ENCODE measurements at places on chromosomes 3 and 15.

- no peak for DNase-seq
Measured at GRCh38 chr15:95284492-95284891, 1046.0 kb upstream of the NR2F2 start.

DNA sequence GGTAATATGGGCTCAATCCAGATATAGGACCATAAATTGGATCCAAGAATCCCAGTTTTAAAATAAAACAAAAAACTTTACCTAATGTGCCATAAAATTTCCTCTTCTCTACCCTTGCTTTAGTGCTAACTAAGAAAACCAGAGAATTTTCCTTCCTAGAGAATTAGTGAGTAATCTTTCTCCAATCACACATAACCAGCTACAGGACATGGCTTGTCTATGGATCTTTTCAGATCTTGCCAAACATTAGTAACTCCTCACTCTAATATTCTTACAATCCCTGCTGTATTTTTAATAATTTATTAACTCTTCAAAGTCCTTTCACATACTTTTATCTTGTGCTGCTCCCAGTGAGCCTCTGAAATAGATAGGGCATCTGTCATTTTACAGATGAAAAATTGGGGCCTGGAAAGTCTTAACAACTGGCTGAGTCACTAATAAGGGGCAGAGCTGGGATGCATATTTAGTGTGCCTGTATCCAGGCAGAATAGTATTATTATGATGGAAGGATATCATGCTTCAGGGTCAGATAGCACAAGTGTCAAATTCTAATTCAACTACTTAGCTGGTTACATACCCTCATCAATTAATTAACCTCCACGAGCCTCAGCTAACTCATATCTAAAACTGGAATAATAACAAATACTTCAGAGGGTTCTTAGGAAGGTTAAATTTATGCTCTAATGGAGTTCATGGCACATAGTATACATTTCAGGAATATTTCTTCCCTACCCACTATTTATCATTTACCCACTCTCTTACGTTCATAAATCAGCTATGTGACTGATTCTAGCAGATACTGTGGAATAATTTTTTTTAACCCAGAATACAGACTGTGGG, 5.6 kb downstream of the ZBED2 start:
- DNase-seq, result no peak

DNA sequence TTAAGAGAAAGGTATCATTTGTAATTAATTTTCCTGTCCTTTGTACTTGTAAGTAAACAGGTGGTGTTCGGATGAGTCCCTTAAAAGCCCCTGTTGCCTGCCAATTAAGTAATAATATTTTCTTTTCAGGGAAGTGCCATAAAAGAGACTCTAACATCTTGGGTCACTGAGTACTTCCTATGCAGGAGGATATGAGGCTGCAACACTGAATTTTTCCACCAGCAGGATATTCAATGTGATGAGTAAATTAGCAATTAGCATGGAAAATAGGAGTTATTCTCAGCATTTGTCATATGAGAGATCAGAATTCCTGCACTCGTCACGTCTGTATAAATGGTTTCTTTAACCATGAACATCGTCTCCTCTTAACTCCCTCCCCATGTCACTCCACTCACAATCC, 45.4 kb downstream of the WWTR1 start:
- no peak for DNase-seq

- no peak for DNase-seq
Measured at GRCh38 chr3:99647081-99647480, 8.7 kb downstream of the COL8A1 start.

DNA sequence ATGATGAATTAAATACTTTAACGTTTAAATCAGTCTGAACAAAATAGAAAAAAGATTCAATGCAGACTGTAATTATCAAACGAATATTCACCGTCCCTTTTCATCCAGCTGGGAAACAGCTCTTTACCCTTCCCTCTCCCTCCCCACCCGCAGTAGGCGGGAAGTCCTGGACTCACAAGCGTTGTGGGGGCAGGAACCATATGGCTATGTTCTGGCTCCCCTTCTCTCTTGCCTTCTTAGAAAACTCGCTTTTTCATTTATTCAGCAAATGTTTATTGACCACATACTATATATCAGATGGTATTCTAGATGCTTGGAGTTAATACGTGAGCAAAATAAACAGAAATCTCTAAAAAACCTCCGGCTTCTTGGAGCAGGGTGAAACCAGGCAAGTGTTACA, 715 bp upstream of the SCAPER start:
- DNase-seq, result no peak

- DNase-seq, result no peak
Measured at GRCh38 chr15:40930430-40931299, 1.5 kb downstream of the DLL4 start.

GRCh38 chr3:168620854-168621253, 525.1 kb upstream of the GOLIM4 start:
- no peak for DNase-seq

DNA sequence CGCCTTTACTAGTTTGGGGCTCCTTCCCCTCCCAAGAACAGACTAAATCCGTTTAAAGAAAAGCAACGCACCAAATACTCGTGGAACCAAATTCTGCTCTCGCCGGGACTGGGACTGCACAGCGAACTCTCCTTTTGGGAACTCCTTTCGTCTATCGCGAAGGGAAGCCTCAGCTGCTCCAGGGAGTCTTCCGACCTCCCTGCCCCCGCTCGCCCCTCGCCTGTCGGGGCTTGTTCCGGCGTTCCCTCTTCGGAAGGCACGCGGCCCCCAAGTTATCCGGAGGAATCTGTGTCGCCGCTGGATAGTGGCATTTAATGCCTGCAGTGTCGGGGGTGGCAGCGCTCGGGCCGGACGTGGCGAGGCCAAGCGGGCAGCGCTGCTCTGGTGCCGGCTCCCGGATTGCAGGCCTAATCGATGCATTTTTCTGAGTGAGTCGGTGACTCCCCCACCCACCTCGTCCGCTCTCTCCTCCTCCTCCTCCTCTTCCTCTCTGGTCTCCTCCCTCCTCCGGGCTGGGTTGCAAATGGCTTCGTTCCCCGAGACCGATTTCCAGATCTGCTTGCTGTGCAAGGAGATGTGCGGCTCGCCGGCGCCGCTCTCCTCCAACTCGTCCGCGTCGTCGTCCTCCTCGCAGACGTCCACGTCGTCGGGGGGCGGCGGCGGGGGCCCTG, at the start of gene TRIM71:
Gene TRIM71 (plus strand): TSS at position 440 of the 671 bp plus-strand sequence. CDS start 84 bp downstream, at position 524.
- no peak for DNase-seq

GRCh38 chr3:6770397-6770690, 90.6 kb upstream of the GRM7 start:
- DNase-seq, result no peak

DNA sequence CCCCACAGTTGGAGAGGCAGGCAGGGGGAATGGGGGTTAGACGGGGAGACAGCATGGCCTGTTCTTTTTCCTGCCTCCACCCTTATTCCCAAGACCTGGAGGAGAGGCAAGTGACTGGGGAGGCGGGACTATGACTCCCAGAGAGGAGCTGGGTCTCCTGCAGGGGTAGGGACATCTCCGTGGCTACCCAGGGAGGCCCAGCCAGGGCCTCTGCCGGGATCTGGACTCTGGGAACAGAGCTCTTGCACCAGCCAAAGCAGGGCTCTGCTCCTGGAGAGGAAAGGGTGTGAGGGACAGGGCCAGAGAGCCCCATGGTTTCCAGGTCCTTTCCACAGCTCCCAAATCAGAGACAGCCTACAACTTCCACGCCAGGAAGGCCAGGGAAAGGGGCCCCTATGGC, 22.8 kb downstream of the CFAP100 start:
- no peak for DNase-seq

DNA sequence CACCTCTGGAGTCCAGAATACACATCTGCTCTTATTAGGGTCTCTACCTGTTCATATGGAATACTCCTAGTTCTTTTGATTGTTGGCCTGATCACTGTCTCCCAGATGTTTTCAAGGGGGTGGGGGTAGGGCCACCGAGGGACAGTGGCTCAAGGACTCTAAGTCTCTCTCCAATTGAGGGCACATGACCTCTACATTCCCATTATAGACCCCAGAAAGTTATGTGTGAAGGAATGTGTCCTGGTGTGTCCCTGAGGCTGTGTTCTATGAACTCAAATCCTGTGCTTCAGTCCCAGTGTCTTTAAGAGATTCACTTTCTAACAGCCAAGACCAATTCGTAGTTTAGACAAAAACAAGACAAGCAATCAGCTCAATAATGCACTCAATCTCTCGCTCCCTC, 357.4 kb downstream of the ERC2 start:
- DNase-seq, result no peak

DNA sequence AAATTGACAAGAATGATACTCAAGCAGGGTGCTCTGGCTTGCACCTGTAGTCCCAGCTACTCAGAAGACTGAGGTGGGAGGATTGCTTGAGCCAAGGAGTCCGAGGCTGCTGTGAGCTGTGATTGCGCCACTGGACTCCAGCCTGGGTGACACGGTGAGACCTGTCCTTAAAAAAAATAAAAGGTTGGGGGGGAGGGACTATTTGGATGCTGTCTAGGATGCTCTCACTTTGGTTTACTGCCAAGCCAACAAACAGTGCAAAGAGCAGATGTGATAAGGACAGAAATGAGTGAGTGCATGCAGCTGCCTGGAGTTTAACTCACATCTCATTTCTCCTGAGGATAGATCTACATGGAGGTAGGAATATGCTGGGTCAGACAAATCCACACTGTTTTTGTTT, 130.0 kb downstream of the FRMD4B start:
- no peak for DNase-seq

- no peak for DNase-seq
Measured at GRCh38 chr3:58469096-58469495, 22.8 kb upstream of the KCTD6 start.

DNA sequence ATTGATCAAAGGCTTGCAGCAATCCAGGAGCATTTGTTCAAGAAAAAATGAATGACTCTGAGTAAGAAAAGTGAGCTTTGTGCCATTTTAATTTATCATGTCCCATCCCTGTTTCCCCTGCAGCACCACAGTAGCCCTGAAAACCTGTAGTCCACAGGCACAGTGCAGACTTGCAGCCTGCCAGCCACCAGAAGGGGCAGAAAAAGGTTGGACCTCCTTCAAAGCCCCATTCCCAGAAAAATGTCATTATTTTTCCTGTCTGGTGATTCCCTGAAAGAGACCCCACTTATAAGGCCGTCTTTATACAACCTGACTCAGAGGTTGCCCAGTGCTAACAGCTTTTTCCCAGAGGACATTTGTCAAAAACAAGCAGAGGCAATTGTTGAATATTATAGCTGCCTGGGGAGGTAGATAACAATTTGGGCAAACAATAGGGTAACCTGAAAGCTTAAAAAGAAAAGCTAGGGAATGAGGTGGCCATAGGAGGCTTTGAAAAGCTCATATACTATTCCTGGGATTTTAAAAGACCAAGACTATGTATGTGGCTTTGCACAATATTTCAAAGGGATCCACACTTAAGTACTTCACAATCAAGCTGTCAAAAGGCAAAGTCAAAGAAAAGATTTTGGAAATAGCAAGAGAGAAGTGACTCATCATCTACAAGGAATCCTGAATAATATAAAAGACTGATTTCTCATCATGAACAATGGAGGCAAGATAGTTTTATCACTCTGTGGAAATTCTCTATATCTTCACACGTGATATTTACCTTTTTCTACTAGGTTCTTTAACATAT, 136.8 kb upstream of the PLXNA1 start:
- no peak for DNase-seq

- no peak for DNase-seq
Measured at GRCh38 chr3:89052386-89052785, 55.0 kb upstream of the EPHA3 start.

DNA sequence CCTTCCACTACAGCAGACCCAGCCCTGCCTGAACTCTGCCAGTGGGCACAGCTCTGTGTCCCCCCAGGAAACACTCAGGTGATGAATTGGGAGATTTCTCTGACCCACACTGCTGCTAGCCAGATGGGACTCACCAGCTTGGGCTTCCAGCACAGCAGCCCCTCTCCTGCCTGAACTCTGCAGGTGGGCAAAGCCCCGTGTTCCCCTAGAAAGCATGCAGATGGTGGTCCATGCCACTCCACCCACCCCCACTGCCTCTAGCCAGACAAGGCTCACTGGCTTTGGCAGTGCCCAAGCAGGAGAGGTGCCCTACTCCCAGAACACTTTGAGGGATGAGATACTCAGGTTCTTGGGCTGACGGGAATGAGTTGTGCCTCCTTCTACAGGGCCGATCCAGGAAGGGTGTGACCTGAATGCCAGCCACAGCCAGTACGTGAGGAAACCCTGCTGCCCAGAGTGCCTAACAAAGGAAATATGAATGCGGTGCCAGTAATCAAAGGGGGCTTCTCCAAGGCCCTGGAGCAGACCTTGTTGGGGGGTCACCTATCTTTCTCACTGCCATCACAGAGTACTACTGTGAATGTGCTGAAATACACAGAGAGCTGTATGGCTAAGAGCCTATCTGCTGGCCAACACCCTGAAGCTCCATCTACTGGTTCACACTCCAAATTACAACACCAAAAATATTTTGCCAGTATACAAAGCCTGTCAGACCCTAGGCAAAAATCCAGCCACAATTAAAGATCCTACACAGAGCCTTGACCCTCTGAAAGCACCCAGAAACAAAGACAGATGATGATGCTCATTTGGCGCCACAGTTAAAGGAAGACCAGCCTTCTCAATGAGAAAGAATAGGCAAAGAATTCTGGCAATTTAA, 61.9 kb downstream of the BTLA start:
- peak; percentile 29 for DNase-seq

- DNase-seq, result no peak
Measured at GRCh38 chr15:66025015-66025452, 155.7 kb downstream of the RAB11A start.

- no peak for DNase-seq
Measured at GRCh38 chr3:50674349-50675178, at the start of gene DOCK3. Gene DOCK3, plus strand, starts transcription at chr3:50674927. Its CDS starts 337 bp downstream, at chr3:50675264.

GRCh38 chr15:93164409-93164808, 75.4 kb upstream of the RGMA start:
- DNase-seq, result no peak

DNA sequence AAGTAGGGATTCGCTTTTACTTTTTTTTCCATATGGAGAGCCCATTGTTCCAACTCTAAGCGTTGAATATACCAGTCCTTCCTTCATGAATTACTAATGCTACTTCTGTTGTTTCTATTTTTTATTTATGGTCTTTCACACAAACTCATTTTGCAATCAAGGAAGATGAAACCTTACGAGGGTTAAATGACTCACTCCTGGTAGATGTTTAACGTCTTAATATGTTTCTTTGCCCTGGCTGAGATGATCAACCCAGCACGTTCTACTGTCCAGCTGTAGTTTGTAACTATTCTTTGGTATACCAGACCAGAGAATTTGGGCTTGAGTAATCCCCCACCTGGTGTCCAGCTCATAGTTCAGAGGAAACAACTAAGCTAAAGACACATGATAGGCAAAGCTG, 23.1 kb downstream of the CDCP1 start:
- DNase-seq, result no peak

- no peak for DNase-seq
Measured at GRCh38 chr3:86774082-86774691, 216.8 kb downstream of the VGLL3 start.

GRCh38 chr3:138389144-138389601, 40.8 kb downstream of the MRAS start:
- no peak for DNase-seq

DNA sequence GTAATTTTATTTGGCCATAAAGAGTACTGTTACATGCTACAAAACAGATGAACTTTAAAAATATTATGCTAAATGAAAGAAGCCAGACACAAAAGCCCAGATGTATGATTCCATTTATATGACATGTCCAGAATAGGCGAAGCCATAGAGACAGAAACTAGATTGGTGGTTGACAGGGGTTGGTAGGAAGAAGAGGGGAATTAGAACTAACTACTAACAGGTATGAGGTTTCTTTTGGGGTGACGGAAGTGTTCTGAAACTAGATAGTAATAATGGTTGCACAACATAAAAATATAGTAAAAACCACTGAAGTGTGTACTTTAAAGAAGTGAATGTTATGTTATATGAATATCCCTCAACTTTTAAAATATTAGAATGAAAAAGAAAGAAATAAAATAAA, 66.1 kb downstream of the GBE1 start:
- DNase-seq, result no peak

GRCh38 chr15:40388941-40389823, 6.7 kb downstream of the KNSTRN start:
- DNase-seq, result no peak

Measured in glomerular endothelial cell (primary cell).